ENCODE measurements at places on chromosomes 6 and 20.

DNA sequence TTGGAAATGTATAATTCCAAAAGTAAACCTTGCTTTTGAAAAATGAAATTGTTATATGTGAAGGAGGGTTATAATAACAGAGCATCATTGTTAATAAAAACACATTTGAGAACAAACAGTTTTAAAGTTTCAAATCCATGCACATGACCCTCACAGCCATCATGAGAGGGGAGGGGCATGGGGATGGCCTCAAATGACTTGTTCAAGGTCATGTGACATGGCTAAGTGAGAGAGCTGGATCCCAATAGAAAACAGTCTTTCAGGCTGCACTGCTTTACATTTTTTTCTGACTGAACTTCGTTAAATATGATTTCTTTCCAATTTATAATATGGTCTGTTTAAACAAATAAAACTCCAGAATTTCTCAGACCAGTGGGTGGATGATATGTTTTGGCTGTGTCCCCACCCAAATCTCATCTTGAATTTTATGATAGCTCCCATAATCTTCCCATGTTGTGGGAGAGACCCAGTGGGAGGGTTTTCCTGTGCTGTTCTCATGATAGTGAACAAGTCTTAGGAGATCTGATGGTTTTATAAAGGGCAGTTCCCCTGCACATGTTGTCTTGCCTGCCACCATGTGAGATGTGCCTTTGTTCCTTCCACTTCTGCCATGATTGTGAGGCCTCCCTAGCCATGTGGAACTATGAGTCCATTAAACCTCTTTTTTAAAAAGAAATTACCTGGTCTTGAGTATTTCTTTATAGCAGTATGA lies 66.0 kb downstream of the DTD1 start:
- DNase-seq, result no peak

DNA sequence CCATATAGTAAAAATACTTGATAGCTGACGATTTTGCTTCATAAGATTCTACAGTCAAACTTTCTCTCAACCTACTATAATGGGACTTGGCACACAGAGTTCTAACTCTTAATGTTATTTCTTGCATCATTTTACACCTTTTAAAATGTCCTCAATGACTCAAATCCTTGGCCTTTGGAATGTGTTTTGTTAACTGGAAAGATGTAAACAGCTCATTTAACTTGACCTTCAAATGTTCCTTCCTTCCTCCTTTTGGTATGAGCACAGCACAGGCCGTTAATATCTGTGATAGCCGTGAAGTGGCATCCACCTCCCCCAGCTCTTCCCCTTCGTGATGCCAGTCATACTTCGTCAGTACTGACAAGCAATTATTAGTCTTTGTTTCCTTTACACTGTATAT lies 972.0 kb upstream of the CITED2 start:
- no peak for DNase-seq

DNA sequence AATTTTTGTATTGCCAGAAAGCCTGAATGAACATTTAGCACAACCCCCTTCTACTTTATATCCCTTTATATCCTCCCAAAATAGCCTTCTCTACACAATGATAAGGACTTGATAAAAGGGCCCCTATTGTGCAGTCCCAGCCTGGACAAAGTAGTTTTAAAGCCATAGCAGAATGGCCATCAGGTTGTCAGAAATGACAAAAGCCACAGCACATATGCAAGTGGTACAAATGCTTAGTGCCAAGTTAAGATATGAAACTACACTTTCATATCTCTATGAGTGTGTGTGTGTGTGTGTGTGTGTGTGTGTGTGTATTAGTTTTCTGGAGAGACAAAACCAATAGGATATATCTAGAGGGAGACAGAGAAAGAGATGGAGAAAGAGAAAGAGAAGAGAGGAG lies 132.6 kb downstream of the SGK1 start:
- DNase-seq, result no peak

- DNase-seq, result no peak
Observed at GRCh38 chr20:16639027-16639941, 66.0 kb upstream of the KIF16B start.

GRCh38 chr6:32852844-32853540 lies 512 bp downstream of the TAP1 start:
- no peak for DNase-seq

- DNase-seq, result no peak
Observed at GRCh38 chr6:85047818-85048217, 283.4 kb upstream of the TBX18 start.

GRCh38 chr6:39786649-39787048 lies 5.5 kb upstream of the DAAM2 start:
- no peak for DNase-seq

- no peak for DNase-seq
Observed at GRCh38 chr20:48489656-48490055, 338.1 kb downstream of the PREX1 start.

- no peak for DNase-seq
Observed at GRCh38 chr6:166543603-166544295, 42.7 kb downstream of the RAMACL start.

DNA sequence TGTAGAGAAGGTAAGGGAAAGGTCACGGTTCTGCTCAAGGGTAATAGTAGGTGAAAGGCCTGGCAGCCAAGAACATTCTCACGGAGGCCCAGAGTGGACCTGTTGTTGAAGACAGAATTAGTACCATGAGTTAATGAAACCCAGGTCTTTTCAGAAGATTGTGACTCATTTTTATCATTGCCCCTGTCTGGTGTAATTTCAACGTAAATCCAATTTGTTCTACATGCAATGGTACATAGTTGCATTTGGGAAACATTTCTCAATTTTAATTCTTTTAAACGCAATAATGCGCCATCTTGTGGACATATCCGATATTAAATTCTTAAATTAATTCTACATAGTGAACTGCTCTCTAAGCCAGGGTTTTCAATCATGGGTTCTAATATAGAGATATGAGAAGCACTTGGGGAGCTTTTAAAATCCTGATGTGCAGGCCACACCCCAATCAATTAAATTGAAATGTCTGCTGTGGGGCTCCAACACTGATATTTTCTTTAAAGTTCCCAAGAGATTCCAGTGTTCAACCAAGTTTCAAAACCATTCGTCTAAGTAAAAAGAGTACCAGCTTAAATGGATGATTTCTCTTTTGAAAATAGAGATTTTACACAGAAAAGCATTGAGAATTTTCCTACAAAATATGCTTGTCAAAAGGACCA lies 257.4 kb downstream of the PLCB1 start:
- no peak for DNase-seq

GRCh38 chr6:163148451-163149278 lies 265.9 kb upstream of the QKI start:
- DNase-seq, result no peak

GRCh38 chr6:123742626-123743025 lies 61.0 kb upstream of the NKAIN2 start:
- DNase-seq, result no peak

DNA sequence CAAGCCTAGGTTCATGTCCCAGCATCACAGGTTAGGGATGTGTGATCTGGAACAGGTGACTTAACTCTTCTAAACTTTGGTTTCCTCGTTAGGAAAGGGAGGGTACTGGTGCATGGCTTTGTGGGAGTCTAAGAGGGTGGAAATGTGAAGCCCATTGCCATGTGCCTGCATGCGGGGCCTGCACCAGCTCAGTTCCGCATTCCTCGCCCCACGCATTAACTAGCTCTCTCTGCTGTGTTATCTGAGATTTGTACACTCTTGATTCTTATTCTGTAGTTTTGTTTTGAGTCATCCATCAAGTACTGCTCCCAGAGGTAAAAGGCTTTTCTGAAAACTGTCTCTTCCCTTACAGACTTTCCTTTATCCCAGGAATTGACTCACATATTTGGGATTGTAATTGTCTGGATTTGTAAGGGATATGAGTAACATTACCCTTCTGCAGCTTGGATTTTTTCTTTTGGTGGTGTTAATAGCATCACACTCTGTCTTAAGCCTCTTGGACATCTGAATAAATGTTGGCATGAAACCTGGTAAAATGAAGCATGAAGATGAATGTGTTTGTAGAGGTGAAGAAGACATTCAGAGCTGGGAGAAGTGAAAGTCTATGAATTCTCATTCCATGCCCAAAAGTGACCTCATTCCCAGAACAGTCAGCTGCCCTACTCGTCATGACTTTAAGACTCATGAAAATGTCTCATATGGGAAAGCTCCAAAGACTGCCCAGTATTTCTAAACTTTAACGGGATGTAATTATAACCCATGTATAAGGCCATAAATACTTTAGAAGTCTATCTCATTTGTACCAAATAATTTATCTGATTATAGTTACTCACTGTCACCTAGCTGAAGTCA lies 357.3 kb downstream of the FOXA2 start:
- DNase-seq, result no peak

GRCh38 chr20:25146976-25147375 lies 48.5 kb upstream of the ENTPD6 start:
- DNase-seq, result no peak

DNA sequence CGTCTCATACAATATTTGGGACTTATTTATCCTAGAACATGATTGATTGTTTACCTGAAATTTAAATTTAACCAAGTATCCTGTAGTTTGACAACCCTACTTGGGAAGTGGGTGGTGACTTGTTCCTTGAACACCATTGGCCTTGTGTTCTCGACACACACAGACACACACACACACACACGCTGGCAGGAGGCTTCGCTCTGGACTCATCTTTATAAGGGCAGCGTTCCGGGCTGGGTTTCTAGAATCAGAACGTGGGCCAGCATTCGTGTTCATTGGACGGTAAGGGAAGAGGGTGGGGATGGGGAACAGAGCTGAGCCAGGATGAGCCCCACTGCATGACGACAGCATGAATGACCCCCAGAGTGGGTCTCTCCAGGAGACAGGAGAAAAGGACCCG lies 16.2 kb upstream of the SSTR4 start:
- no peak for DNase-seq

DNA sequence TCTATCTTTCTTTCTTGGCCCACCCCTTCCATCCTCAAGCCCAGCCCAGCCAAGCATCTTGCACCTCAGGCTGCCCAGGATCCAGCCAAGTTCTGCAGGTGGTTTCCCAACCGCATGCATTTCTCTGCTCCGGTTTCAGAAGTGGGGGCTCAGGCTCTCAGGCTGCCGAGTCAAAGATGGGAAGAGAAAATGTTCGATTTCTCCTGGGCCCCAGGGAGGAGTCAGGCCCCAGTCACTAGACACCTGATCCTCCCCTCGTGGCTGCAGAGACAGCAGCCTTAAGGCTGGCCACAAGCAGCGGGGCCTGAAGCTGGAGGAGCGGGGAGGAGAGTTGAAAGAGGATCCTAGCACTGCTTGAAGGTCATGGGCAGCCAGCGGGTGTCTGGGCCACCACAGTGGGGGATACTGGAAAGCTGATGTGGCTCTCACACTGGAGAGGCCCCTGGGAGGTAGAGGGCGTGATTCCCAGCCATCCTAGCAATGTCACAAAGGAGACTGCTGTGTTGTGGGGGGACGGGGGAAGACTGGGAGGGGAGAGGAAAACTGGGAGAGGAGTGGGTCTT lies 42.2 kb upstream of the ZFAND3 start:
- no peak for DNase-seq

- no peak for DNase-seq
Observed at GRCh38 chr6:21354805-21355238, 238.7 kb upstream of the SOX4 start.

DNA sequence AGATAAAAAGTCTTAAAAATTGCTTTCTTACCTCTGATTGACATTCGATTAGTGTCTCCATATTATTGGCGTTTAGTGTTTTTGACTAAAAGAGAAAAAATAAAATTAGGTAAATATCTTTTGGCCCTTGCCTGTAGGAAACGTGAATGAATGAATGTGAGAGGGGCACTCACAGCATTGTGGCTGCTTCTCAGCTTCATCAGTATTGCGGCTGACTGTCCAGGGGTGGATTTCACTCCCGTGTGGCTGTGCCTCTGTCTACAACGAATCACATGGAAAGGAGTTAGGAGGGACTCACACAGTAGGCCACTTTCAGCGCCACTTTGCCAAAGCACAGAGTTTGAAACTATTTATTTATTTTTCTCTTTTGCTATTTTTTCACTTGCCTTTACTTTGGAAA lies 844 bp downstream of the TAGAP start:
- DNase-seq, result no peak

GRCh38 chr6:20810727-20811108 lies 276.5 kb downstream of the CDKAL1 start:
- DNase-seq, result no peak

DNA sequence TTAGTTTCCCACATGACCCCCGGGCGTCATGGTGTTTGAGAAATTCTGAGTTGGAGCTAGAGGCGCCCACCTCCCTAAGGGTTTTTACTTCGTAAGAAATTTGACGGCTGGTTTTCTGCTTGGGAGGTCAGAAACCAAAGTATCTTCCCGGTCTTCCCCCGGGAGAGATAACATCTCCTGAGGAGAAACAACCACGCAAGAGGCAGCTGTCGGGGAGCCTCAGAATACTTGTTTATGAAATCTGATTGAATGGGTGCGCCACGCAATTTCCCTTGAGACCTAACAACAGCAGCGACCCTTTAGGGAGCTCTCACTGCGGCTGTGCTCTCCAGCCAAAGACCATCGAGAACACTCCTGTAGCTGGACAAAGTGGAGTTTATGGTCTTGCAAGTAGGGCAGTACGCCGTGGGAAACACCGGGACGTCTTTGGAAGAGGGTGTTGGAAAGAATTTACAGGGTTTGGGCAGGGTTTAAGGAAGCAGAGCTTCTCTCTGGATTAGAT lies 608 bp upstream of the EIF2S2 start:
- peak; percentile 8 for DNase-seq

DNA sequence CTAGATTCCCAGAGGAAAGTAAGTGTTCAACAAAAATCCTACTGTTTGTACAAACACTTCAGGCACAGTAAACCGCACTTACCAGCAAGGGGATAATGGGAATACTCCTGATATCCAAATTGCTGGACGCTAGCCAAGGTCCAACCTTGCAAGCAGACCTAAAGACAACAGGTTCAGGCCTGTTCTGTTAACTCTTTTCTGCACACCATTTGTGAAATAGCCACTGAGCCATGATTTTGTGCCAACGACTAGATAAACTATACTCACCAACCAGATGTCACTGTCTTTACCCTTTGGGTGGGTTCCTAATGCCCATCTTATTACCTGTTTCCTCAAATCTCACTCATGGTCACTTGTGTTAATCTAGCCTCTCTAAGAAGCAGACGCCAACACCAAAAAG lies 43.5 kb downstream of the GOPC start:
- DNase-seq, result no peak

GRCh38 chr20:20440481-20440880 lies 72.6 kb downstream of the INSM1 start:
- DNase-seq, result no peak

- no peak for DNase-seq
Observed at GRCh38 chr20:13694420-13695150, 55.9 kb upstream of the TASP1 start.

- no peak for DNase-seq
Observed at GRCh38 chr20:37333848-37334318, 12.1 kb upstream of the SRC start.

DNA sequence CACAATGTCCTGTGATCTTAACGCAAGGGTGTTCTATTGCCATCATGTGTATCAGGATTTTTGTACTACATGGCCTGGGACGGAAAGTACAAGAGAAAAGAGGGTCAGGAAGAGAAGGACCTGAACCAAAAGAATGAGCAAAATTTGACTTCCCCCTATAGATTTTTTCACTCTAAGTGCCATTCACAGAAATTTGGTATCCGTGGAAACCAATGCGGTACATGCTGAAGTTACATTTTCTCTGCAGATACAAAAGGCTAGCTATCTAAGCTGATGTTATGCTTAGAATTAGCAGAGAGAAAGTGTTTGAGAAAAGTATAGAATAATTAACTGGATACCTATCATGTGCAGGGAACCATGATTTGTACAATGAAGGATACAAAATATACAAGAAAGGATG lies 12.4 kb upstream of the PDE7B start:
- no peak for DNase-seq

- no peak for DNase-seq
Observed at GRCh38 chr6:114267897-114268296, 74.9 kb downstream of the HS3ST5 start.

- no peak for DNase-seq
Observed at GRCh38 chr6:8492536-8493133, 57.3 kb upstream of the SLC35B3 start.
